ENCODE measurements at places on chromosomes 5 and 9.

DNA sequence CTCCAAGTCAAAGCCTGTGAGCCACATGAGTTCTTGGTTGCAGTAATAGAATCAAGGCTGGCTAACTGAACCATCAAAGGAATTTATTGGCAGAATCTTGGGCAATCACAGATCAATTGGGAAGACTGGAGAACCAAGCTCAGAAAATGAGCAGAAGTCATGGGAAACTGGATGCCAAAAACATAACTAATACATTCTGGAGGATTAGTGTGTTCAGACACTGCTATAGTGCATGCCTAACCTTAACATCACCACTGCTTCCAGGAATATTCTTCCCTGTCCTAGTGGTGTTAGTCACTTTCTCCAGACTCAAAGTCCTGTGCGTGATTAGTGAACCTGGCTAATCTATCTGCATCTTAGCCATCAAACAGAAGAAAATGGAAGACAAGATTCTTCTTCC lies 843.7 kb downstream of the EFNA5 start:
- no peak for DNase-seq

DNA sequence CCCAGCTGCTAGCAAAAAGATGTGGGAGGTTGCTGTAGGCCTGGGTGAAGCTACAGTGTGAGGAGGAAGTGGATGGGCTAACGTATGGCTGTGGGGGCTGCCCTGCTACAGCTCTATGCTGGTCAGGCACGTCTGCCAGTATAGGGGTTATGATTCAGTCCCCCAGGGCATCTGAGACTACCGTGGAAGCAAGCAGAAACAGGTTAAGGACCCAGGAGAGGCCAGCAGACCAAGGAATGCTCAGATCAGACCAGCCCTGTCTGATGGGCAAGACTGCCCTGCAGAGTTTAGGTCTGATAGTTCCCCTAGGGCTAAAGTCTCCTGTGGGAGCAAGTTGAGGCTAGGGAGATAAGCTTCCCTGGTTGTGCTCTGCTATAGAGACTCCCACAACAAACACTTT lies 416.1 kb upstream of the CTNND2 start:
- DNase-seq = no peak

DNA sequence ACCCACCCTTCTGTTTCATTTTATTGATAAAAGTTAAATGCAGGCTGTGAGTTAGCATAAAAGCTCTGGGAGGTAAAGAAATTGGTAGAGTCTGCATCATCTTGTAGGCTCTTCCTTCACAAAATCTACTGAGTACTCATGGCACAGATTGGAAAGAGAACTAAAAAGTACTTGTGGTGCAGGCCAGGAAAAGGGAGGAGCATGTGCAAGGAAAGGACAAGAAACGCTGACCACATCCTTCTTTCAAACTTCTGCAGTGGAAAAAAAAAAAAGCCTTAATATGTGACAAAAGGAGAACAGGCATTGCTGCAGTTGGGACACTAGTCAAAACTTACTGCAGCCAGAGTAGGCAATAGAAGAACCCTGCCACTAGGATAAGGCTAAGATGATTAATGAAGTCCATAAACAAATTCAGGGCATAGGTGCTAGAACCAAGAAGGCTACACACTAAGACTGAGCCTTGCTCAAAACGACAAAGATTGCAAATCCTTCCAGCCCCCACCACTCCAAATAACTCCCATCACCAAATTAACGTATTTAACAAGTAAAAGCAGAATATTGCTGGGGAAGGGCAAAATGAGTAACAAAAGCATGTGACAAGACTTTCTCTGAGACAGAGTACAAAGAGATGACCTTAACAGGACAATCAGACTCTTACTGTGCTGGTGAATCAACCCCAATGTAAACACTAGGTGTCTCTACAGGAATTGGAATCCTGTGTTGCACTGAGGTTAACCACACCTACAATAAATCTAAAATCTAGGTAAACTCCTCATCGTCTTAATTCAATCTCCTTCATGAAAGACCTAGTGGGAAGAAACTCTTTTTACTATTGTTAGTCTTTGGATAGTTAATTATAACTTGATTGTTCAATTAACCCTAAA lies 1024.8 kb downstream of the TLE1 start:
- no peak for DNase-seq

DNA sequence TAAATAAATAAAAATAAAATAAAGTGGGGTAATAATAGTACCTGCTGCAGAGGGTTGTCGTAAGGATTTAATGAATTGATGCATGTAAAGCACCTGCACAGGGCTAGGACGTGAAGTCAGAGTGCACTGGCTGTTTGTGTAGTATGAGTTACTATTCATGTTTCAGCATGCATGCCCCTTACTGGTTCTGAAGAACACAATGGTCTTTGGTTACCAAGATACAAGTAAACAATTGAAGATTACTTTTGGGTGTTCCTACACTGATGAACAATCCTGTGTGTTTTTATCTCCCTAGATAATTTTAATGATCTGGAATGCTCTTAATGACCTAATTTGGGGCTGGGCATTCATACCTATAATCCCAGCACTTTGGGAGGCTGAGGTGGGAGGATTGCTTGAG lies 23.2 kb upstream of the PRRC2B start:
- DNase-seq = no peak

- DNase-seq = no peak
Measured at GRCh38 chr9:37370968-37371563, 51.4 kb upstream of the GRHPR start.

GRCh38 chr5:142671266-142671665 lies 14.6 kb downstream of the FGF1 start:
- DNase-seq = no peak
